CD4-positive, CD25-positive, alpha-beta regulatory T cell (primary cell): ENCODE measurements at places on chromosomes 4 and X. TPM values are rescaled to one million over a fixed set of nuclear protein-coding genes. Genes with fewer than 3 reads are reported as not detected.

Gene FRG1
- 71.9 TPM for total RNA-seq

Gene GAB3
- 6.0 TPM for total RNA-seq

Gene C4orf36
- not detected for total RNA-seq

Gene PCDH10
- not detected for total RNA-seq

Gene MAOA
- not detected for total RNA-seq

Gene TACR3
- total RNA-seq = not detected

Gene CCSER1
- 0.20 TPM for total RNA-seq

- no peak overlapping the region for H3K4me3 ChIP-seq
- no peaks in the 10 kb centered on the region for H3K4me1 ChIP-seq
- H3K27ac ChIP-seq = no peak overlapping the region
- no peak for DNase-seq
These were observed 113.4 kb downstream of the PACRGL start for GRCh38 chr4:20813700-20814099.

- no peak for DNase-seq
- H3K27ac ChIP-seq = no peak overlapping the region
- no peaks in the 10 kb centered on the region for H3K27me3 ChIP-seq
- no peak overlapping the region for H3K4me3 ChIP-seq
- no peaks in the 10 kb centered on the region for H3K4me1 ChIP-seq
- H3K36me3 ChIP-seq = no peaks in the 10 kb centered on the region
These were observed 40.5 kb downstream of the MID1IP1 start for GRCh38 chrX:38841750-38842149.

DNA sequence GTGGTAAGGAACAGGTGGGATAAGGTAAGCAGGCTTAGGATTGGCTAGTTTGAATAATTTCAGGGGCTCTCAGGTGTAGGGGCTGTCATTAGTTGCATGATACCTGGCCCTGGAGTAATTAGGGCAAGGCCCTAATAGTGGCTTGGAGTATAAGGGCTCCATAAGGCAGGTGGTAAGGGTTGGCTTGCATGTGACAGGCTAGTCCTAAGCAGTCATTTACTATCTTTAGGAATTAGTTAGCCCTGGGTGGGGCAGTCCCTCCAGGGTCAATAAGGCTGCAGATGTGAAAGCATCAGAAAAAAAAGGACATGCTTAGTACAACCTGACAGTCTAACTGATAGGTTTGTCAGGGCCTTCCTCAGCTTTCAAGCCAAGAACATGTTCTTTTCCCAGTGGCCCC is 7.8 kb upstream of the TMPRSS11D start:
- no peaks in the 10 kb centered on the region for H3K36me3 ChIP-seq
- DNase-seq = no peak
- no peak overlapping the region for H3K4me3 ChIP-seq
- H3K4me1 ChIP-seq = no peaks in the 10 kb centered on the region

GRCh38 chr4:4720646-4721045 is 138.8 kb upstream of the MSX1 start:
- no peak for DNase-seq
- no peaks in the 10 kb centered on the region for H3K27me3 ChIP-seq
- no peak overlapping the region for H3K4me3 ChIP-seq
- no peaks in the 10 kb centered on the region for H3K4me1 ChIP-seq

GRCh38 chrX:103640401-103641155 is 11.8 kb downstream of the TCEAL1 start:
- no peaks in the 10 kb centered on the region for H3K27me3 ChIP-seq
- no peak for DNase-seq
- H3K4me3 ChIP-seq = no peak overlapping the region
- no peak overlapping the region for H3K27ac ChIP-seq

DNA sequence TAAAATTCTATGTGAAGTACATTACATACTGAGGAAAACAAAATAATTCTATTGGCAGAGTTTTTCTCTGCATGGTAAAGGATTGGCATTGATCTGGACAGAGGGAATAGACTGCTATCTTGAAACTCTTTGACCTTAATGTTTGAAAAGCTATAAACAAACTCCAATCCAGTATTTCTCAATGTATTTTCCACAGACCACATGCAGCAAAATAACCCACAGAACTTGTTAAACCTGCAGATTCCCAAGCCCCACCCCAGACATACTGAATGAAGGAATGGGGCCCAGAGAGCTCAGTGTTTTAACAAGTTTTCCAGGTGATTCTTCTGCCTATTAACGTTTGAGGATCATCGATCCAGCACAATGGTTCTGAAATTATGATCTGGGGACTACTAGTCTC is 15.7 kb downstream of the RNF128 start:
- no peak overlapping the region for H3K27ac ChIP-seq
- no peaks in the 10 kb centered on the region for H3K27me3 ChIP-seq
- H3K4me1 ChIP-seq = no peaks in the 10 kb centered on the region

- no peaks in the 10 kb centered on the region for H3K27me3 ChIP-seq
- H3K36me3 ChIP-seq = no peaks in the 10 kb centered on the region
- H3K4me3 ChIP-seq = no peak overlapping the region
- no peak overlapping the region for H3K27ac ChIP-seq
- DNase-seq = no peak
These were observed 36.8 kb downstream of the TSC22D3 start for GRCh38 chrX:107738768-107739167.

GRCh38 chrX:74931214-74931613 is 6.0 kb upstream of the NEXMIF start:
- no peaks in the 10 kb centered on the region for H3K36me3 ChIP-seq
- no peak overlapping the region for H3K27ac ChIP-seq
- no peaks in the 10 kb centered on the region for H3K27me3 ChIP-seq
- no peaks in the 10 kb centered on the region for H3K4me1 ChIP-seq
- H3K4me3 ChIP-seq = no peak overlapping the region

DNA sequence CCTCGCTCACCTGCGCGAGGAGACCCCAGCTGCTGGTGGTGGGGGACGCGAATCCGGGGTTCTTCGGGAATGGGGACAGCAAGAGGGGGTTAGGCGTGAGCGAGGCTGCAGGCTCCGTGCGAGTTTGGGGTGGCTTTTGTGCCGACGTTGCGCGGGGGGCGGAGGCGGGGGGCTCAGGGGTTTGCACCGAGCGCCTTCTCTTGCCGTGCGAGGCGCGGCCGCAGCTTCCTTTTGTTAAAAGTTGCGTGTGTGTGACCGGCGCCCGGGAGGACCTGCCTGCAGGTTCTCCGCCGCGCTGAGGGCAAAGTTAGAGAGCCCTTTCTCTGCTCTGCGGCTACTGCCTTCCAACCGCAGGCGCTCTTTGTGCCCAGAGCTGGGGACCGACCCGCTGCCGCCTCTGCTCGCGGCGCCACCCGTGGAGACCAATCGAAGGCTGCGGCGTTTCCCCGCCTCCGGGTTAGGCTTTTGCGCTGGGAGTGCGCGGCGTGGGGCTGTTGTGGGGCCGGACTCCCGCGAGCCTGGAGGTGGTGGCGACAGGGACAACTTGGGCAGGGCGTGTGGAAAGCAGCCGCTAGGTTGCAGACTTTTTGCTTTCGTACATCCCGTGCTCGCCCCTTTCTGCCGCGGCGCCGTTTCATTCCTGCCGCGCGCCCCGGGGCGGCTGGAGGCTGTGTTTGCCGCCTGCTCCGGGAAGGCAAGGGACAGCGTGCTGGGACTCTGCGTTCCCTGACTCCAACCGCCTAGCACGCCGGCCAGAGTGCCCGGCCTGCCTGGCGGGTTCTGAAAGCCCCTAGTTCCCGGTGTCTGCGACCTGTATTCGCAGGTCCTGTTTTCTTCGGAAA is 716 bp downstream of the KIT start:
- DNase-seq = no peak
- H3K36me3 ChIP-seq = no peaks in the 10 kb centered on the region
- peaks cover 34% of the 10 kb centered on the region for H3K27me3 ChIP-seq
- peaks cover 13% of the 10 kb centered on the region for H3K4me1 ChIP-seq
- no peak overlapping the region for H3K4me3 ChIP-seq
- H3K27ac ChIP-seq = no peak overlapping the region

DNA sequence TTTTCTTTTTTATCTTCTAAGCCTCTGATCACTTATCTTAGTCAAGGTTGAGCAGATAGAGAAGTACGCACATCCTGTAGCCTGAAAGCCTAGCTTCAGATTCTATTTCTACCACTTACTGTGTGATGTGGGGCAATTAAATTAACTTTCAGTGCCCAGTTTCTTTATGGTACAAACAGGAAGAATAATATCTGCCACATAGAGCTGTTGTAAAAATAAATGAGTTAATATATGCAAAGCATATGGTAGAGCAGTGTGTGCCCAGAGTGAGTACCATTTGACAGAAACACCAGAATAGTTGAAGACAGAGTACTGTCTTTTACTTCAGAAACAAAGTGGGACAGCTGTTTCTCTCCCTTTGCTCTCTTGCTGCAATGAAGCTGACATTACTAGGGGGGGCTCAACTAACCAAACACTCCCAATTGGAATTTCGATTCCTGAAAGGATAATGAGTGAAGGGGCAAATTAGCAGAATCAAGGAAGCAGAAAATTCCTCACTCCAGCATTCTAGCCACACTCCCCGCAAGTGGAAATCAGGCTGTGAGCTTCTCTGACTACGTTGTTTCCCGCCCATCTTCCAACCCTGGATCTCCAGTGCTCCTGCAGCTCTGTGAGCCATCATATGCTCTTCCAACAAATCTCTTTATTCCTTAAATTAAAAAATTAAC is 80.4 kb downstream of the MAPK10 start:
- no peaks in the 10 kb centered on the region for H3K27me3 ChIP-seq
- no peak overlapping the region for H3K4me3 ChIP-seq
- H3K36me3 ChIP-seq = no peaks in the 10 kb centered on the region
- no peaks in the 10 kb centered on the region for H3K4me1 ChIP-seq

- H3K4me1 ChIP-seq = no peaks in the 10 kb centered on the region
- no peak for DNase-seq
- no peak overlapping the region for H3K4me3 ChIP-seq
- H3K36me3 ChIP-seq = no peaks in the 10 kb centered on the region
These were observed 595.1 kb downstream of the RAB28 start for GRCh38 chr4:12889054-12889453.

DNA sequence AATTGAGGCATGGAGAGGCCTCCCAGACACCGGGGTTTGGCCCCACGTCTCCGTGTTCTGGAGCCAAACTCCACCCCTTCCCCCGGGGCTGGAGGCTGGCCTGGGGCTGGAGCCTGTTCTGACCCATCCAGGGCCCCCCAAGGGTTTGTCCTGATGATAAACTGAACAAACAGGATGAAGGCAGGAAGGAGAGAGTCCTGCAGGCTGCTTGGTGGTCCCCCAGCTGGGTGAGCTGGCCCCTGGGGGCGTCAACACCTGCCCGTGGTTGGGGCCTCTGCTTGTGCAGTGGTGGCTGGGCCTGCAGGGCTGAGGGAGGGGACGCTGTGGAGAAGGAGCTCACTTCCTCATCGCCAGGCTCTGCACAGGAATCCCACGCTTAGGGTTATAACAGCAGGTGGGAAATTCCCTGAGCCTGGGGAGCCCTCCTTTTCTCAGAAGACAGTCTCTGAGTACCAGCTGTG is 2.3 kb downstream of the SH3TC1 start:
- peak overlapping the region; percentile 68 for H3K27ac ChIP-seq
- H3K36me3 ChIP-seq = peaks cover 5% of the 10 kb centered on the region
- H3K27me3 ChIP-seq = no peaks in the 10 kb centered on the region

DNA sequence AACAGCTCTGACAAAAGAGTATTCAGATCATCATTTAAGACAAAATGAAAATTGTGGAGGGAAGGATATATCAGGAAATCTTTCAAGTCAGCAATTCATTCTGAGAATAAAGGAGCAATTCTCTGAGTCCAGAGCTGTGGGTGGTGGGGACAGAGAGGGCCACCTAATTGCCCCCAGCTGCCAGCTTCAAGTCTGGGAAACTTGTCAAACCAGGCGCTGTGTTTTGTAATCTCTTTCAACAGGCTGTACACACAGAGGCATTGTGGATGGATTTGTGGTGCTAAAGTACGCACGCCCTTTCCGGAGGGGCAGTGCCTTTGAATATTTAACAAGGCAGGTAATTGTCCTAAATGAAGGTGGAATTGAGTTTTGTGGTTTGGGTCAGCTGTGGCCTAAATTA is 591.1 kb upstream of the BOD1L1 start:
- no peak overlapping the region for H3K4me3 ChIP-seq
- no peaks in the 10 kb centered on the region for H3K36me3 ChIP-seq
- no peaks in the 10 kb centered on the region for H3K27me3 ChIP-seq
- no peaks in the 10 kb centered on the region for H3K4me1 ChIP-seq
- no peak overlapping the region for H3K27ac ChIP-seq

GRCh38 chr4:54661686-54662085 is 3.9 kb downstream of the KIT start:
- DNase-seq = no peak
- no peak overlapping the region for H3K4me3 ChIP-seq
- no peaks in the 10 kb centered on the region for H3K36me3 ChIP-seq
- no peak overlapping the region for H3K27ac ChIP-seq
- peaks cover 13% of the 10 kb centered on the region for H3K4me1 ChIP-seq
- H3K27me3 ChIP-seq = peaks cover 19% of the 10 kb centered on the region

DNA sequence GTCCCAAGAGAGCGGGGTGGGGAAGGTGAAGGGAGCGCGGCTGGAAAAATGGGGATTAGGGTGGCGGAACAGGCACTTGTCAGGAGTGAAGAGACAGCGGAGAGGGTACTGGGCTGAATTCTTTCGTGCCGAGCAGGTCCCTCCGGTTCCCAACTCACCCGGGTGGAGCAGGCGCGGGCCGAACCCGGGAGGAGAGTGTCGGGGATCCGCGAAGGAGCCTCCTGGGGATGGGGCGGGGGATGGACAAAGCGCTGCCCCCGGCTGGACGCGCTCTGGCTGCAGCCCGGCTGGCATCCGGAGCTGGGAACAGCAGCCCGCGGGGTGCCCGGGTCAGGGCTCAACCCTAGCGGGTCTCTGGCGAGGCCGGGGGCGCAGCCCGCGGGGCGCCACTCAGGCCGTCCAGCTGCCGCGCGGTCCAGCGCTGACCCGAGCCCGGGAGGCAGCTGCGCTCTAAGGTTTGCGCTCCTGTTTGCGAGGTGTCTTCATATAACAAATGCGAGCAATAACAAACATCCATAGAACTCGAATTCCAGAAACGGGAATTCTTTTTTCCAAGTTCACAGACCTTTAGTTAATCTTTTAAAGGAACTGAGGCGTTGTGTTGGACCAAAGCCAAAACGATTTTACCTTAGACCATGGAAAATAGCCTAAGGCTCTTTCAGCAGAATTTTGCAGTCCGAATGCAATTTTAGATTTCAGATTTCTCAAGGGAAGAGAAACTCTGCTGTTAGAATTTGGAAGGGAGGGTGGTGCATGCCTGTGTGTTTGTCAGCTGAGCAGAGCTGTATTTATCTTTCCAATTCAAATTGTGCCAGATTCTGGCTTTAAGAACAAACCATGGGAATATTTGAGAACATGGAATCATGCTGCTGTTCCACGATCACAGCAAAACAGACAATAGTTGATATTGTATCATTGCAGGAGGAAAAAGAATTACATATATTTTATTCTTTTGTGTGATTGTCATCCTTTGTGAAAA is 744 bp downstream of the NPY5R start:
- H3K27ac ChIP-seq = no peak overlapping the region
- no peaks in the 10 kb centered on the region for H3K36me3 ChIP-seq
- H3K27me3 ChIP-seq = peaks cover 22% of the 10 kb centered on the region
- no peaks in the 10 kb centered on the region for H3K4me1 ChIP-seq

DNA sequence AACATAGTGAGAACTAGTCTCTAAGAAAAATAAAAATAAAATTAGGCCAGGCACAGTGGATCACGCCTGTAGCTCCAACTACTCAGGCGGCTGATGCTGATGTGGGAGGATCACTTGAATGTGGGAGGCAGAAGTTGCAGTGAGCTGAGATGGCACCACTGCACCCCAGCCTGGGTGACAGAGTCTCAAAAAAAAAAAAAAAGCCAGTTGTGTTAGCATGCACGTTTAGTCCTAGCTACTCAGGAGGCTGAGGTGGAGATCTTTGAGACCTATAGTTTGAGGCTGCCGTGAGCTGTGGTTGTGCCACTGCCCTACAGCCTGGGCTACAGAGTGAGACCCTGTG is 2.5 kb downstream of the DCK start:
- no peak overlapping the region for H3K27ac ChIP-seq
- no peaks in the 10 kb centered on the region for H3K27me3 ChIP-seq
- H3K4me3 ChIP-seq = peak overlapping the region; percentile 100
- peaks cover 41% of the 10 kb centered on the region for H3K4me1 ChIP-seq
- peak; percentile 35 for DNase-seq
- peaks cover 19% of the 10 kb centered on the region for H3K36me3 ChIP-seq
